ENCODE measurements at places on chromosomes 16 and 17.
A peak's percentile ranks its signal among the peaks of the same experiment; 100 is the strongest.

DNA sequence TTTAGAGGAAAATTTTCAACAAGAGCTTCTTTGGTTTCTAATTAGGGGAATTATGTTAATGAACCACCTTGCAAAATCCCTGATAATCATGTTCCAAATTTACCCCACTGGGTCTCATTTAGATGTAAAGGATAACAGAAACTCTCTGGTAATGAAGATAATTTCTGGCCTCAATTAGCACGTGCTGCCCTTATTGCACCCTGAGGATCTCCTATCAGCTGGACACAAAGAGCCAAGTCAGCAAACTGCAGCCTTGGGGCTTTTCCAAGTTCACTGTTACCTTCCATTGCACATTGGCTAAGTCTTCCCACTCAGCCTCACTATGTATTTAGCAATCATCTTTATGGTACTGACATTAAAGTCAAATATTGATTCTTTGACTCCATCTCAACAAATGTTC lies 78.1 kb downstream of the GP2 start:
- no peak for DNase-seq

DNA sequence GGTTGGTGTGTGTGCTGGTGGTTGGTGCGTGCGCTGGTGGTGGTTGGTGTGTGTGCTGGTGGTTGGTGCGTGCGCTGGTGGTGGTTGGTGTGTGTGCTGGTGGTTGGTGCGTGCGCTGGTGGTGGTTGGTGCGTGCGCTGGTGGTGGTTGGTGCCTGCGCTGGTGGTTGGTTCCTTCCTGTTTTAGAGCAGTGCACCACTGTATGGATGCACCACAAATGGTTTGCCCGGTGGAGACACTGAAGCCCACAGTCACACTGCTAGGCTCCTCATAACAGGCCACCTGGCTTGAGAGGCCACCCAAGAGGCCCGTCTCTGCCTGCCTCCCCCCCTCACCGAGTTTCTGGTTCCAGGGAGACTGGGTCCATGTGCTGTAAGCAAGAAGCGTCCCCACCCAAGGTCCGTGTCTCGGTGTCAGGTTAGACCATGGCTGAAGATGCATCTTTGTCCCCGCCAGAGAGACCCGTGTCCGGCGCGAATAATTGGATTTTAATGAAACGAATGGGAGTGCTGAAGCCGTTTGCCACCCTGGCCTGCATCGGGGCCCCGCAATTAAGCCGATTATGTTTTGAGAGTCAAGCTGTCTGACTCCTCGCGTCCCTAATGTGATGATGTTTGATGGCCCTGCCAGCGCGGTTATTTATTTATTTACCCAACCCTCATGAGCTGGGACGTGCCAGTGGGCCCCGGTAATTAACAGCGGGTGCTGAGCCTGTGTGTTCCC lies 161.3 kb upstream of the GSE1 start:
- DNase-seq: no peak

DNA sequence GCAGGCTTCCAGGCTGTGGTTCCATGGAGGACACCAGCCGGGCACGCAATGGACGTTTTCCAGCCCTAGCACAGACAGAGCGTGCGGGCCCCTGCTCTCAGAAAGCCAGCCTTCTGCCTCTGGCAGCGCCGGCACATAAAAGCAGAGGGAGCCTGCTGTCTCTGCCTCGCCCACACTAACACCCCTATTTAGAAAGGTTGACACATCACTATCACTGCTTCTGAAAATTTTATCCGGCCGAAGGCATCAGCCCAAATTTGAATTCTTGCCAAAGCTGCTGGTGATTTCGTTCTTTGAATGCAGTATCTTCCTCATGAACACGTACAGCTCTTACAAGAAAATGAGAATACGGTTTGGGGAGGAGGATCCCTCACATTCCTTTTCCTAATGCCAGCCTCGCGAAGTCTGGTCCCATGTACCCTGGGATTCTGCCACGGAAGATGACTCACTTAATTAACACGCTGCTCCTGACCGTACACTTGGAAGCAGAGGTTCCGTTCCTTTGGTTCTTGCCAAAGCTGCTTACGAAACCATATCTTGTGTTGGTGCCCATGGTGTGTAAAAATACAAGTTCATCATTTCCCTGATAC lies 1.3 kb upstream of the RAB11FIP3 start:
- peak; percentile 90 for DNase-seq

DNA sequence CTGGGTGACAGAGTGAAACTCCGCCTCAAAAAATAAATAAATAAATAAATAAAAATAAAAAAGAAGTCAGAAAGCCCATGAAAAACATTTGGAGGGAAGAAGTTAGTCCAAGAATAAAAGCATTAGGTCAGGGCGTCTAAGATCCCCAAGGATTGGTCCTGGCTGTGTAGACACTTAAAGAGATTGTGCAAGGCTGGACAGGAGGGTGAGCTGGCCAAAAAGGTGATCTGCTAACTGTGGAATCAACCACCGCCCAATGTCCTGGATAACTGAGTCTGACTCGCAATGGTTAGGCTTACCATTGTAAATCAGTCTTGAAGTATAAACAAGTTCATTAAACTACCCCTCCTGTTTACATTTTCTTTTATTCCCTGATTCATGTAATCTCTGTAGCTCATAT lies 8.8 kb upstream of the ABCA8 start:
- peak; percentile 77 for DNase-seq

DNA sequence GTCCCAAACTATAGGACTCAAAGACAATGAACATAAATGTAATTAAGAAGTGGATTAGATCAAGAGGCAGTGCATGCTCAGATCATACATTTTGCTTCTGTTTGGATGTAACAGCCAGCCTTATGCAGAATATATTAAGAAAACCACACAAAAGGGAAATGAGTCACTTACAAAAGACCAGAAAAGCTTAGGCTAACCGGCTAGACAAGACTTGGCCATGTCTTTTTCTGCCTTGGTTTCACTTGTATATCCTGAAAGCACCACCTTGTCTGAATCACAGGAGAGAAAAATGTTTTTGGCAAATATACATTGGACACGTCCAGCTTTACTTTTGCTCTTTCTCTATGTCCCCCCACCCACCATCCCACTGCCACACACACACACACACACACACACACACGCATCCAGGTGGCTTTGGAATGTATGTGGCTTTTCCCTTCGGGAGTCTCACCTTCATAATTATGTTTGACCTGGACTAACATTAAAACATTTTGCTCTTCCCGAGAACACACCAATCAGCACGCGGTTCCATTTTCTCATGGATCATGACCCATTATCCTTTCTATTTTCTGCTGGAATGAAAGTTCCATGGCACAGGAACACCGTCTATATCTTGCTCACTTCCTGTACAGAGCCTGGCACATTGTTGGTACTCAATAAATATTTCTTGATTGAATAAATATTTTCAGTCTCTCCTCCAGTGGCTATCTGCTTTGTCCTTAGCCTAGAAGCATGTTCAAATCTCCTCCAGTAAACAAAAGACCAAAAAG lies 64.6 kb downstream of the CDK5R1 start:
- no peak for DNase-seq

DNA sequence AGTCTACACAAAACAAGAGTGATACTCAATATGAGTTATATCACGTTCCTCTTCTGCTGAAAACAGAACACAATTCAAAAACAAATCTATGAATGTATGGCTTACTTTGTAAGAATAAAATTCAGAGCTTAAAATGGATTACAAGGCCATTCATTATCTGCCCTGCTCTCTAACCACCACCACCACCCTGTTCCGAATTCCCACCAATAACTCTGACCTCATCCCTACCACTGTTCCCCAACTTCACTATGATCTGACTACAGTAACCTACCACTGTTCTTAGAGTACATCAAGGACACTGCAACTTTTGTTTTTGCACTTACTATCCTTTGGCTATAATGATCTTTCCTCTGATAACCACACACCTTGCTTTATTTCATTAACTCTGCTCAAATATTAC lies 21.3 kb downstream of the FBXL20 start:
- no peak for DNase-seq

DNA sequence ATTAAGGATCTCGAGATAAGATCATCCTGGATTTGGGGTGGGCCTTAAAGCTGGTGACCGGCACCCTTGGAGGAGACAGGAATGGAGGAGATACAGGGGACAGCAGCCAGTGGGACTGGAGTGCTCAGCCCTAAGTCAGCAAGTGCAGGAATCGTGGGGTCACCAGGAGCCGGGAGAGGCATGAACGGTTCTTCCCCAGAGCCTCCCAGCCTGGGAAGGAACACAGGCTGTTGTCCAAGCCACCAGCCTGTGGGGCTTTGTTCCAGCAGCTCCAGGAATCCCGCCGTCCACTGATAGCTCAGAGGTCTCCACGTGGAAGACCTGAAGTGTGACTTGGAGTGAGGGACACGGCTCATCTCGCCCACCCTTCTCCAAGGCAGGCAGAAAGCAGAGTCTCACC lies 2.5 kb upstream of the WDR45B start:
- no peak for DNase-seq

GRCh38 chr16:50568187-50568815 lies 20.1 kb downstream of the NKD1 start:
- no peak for DNase-seq

- no peak for DNase-seq
These were observed 18.4 kb downstream of the ABCC1 start for GRCh38 chr16:15967655-15968315.

DNA sequence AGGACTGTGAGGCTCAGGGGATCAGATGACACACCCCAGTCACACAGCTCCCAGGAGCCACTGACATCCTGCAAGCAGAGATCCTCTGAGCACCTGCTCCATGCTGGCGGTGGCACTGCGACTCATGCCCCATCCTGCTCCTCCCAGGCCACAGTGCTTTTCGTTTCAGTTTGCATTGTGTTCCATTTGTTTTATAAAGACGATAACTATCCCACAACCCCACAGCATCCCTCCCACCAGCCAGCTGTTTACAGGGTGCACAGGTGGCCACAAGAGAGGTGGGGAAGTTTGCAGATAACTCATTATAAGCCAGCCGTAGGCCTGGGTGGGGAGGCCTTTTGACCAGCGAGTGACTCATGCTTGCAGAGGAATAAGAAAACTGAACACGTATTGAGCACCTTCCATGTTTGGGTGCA lies 28.2 kb downstream of the BCO1 start:
- DNase-seq: no peak

- DNase-seq: no peak
These were observed 34.8 kb upstream of the GAS7 start for GRCh38 chr17:10233161-10233560.

DNA sequence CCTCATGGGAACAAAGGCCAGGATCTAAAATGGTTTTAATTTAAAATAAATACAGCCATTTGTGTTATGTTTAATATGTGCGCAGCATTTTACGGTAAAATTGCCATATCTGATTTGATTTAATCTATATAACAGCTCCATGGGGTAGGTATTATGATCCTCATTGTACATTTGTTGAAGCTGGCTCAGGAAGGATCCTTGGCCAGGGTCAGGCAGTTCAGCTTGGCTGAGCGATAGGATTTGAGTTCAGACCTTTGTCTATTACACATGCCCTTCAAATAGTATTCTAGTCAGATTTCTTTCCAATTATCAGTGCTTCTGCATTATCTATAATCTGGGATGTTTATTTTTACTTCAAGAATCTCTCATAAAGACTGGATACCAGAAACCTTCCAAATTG lies 950.4 kb upstream of the EEF2KMT start:
- no peak for DNase-seq

GRCh38 chr17:10116267-10116666 lies 82.1 kb downstream of the GAS7 start:
- no peak for DNase-seq

DNA sequence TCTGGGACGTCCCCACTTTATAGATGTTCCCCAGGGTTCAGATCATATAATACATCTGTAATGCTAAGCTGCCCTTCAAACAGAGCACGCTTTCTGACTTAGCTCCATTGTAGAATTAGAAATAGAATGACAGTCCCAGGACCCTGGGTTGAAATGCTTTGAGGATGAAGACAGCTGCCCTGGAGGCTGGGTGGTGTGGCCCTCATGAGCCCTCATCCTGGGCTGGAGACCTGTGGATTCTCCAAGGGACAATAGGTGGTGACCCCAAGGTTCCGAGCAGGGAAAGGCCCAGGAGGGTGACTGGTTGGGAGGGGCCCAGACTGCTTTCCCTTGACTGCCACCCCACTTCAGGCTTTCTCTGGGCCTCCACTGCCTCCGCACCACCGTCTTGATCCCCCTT lies 59.0 kb downstream of the CRISPLD2 start:
- no peak for DNase-seq

GRCh38 chr17:145671-146541 lies 8.5 kb downstream of the SCGB1C2 start:
- peak; percentile 54 for DNase-seq

DNA sequence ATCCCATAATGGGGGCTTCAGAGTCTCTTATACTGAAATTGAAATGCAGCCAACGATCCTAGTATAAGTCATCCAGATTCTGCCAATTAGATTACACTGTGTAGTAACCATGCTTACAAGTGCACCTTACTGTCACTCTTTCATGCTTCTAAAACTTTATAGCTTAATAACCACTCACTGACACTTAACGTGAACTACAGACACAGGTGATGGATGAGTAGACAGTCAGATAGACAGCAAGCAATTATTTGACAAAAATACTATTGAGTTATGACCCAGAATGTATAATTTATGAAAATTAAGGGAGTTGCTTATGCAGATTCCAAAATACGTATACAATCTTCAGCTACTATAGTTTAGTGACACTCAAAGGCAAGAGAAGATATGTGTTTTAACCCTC lies 6.3 kb downstream of the CDH8 start:
- no peak for DNase-seq

DNA sequence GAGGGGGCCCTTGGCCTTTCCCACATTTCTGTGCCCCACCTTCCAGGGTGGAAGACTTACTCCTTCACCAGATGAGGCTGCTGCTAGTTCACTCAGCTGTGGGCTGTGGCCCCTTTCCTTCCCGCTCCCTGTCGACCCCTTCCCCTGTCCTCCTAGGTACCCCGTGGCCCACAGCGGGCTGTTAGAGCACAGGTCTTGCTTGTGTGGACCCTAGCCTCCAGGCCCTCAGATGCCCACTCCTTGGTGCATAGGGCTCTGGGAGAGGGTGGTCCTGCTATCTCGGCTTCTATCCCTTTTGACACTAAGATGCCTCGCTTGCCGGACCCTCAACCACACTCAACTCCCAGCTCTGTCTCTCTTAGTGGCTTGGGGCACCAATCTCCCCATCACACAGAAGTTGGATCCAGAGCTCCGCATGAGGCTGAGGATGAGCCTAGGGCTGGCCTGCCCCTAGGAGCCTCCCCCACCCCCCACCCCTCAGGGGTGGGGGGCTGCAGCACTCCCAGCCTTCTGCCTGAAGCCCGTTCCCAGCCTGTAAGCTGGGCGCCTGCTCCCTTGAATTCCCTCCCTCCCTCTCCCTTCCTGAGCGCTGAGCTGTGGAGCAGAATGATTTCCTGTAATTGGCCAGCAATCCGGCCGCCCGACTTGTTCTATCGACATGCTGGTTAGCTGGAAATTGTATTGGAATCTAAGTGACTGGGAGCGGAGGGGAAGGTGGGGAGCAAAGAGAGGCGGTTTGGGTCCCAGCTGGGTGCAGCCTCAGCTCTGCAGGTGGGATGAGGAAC lies 30.9 kb downstream of the DCAKD start:
- no peak for DNase-seq

Data from right atrium auricular region (tissue), 2 donors.